ENCODE measurements at places on chromosomes 6 and 20.
A peak's percentile ranks its signal among the peaks of the same experiment; 100 is the strongest.

- DNase-seq: peak; percentile 36
Measured at GRCh38 chr20:25584905-25585704, at the start of gene NINL. NINL (minus strand) TSS chr20:25585531; CDS start chr20:25526587, 58,944 bp downstream.

- DNase-seq: no peak
Measured at GRCh38 chr20:62906209-62906608, 20.1 kb downstream of the DIDO1 start.

DNA sequence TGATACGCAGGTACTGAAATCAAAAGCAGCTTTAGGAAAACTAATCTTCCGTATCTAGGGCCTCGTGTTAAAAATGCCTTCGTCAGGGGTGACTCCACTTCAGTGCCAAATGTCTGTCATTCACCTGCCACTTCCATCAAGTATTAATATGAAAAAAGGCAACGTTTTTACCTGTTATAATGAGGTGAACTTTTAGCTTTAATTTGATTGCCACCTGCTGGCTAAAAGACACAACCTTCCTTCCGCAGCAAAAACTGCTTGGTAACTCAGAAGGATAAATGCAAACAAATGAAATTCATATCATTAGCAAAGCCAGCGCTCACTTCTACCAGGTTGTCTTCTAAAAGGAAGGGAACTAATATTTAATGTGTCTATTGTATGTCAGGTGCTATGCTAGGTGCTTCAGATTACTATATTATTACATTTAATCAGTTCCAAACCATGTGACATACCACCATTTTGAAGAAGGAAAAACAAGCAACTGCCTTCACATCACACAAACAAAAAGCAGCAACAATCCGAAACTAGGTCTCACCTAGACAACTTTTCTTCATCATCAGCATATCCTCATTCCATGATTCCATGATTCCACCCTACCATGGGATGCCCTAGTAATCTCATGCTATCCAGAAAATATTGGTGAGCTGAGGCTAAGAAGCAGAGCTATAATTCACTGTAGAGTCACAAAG is 20.6 kb upstream of the ARHGAP18 start:
- no peak for DNase-seq

GRCh38 chr6:3427687-3428085 is 29.2 kb downstream of the SLC22A23 start:
- DNase-seq: no peak

- no peak for DNase-seq
Measured at GRCh38 chr20:21302664-21303060, 469 bp upstream of the XRN2 start.

GRCh38 chr6:132247381-132248159 is 153.7 kb downstream of the MOXD1 start:
- DNase-seq: no peak

DNA sequence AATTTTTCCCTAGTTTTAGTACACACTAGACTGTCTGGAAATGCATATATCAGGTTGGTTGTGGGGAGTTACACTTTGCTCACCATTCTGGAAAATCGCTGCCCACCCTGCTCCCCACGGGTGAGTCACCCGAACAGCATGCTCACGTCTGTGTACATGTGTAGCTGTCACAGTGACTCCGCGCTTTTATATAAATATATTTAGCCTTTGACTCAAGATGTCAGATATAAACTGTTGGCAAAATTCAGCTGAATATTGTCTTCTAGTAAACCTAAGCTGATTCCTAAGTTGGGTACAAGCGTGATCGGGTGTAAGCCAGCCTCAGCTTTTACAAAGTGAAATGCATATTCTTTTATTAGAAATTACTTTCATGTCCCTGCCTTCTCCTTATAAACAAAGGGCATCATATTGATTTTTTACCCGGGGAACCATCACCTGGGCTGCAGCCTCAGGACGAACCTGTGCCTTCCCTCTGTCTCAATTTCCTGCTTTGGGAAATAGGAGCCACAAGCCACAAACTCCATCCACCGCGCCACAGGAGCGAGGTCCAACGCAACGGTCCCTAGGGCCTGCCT is 4.3 kb downstream of the SDCBP2 start:
- DNase-seq: no peak

DNA sequence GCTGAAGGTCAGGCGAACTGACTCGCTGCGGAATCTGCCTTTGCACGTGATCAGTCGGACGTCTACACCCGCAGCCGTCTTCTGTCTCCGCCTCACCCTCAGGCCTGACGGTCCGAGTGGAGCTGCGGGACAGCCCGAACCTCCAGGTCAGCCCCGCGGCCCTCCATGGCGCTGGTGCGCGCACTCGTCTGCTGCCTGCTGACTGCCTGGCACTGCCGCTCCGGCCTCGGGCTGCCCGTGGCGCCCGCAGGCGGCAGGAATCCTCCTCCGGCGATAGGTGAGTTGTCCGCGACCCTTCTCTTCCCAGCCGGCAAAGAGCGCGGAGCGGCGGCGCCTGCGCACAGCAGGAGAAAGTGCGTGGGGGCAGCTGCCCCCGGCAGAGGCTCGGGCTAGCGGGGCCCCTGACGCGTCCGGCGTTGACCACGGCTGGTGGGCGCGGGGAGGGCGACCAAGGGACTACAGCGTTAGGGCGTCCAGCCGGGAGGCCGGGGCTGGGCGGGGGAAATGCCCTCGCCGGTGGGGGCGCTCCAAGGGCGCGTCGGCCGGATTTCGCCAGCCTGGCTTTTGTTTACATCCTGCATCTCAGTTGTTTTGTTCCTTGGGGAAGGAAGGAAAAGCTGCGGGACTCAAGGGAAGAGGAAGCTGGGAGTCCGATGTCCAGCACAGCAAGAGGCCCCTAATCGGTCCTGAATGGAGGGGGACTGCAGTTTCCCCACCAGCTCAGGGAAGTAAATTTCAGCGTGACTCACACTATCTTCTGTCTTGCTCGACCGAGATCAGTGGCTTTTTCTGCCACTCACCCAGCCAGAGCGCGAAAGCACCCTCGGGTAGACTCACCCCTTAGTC is at the start of gene SMPDL3A:
Gene SMPDL3A (plus strand): TSS at position 77 of the 846 bp plus-strand sequence. CDS start 89 bp downstream, at position 166.
- DNase-seq: peak; percentile 3

GRCh38 chr6:35035481-35036030 is 105.6 kb downstream of the TCP11 start:
- DNase-seq: no peak

DNA sequence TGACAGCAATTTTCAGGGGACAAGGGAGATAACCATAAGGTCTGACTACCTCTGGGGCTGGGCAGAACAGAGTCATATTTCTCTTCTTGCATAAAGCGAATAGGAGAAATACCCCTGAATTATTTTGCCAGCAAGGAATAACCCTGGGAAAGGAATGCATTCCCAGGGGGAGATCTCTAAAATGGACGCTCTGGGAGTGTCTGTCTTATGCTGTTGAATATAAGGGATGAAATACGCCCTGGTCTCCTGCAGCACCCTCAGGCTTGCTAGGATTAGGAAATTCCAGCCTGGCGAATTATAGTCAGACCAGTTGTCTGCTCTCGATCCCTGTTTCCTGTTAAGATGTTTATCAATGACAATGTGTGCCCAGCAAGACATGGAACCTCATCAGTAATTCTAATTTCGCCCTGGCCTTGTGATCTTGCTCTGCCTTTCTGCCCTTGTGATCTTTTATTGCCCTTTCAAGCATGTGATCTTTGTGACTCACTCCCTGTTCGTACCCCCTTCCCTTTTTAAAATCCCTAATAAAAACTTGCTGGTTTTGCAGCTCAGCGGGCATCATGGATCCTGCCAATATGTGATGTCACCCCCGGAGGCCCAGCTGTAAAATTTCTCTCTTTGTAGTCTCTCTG is 221.6 kb upstream of the HS3ST5 start:
- DNase-seq: no peak

DNA sequence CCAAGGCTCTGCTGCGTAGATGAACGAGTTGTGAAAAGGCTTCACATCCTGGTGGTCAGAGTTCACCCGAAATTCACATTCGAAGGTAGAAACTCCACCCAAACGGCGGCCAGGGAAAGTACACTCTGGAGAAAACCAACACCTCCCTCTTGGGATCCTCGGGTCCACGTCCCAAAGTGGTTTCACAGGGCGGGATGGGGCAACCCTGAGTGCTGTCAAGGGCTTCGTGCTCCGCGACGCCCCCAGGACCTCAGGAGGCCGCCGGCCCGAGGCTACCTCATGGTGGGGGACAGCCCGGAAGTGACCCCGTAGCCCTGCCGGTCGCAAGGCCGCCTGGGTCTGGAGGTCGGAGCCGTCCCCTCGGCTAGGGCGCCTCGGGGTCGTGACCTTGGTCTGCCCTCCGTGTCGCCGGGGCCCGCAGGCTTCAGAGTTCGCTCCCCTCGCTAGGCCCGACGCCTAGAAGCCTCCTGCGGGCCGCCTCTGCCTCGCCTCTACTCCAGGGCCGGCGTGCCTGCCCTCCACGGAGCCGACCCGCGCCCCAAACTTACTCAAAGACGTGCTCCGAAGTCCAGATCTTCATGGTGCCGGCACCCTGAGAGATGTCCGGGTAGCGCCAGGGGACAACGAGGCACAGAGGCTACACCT is at the start of gene PRELID3B:
Gene PRELID3B (minus strand): TSS at position 636 of the 645 bp plus-strand sequence. CDS start 56 bp downstream, at position 580.
- DNase-seq: peak; percentile 37

- DNase-seq: no peak
Measured at GRCh38 chr6:168071620-168072019, 7.4 kb downstream of the FRMD1 start.

DNA sequence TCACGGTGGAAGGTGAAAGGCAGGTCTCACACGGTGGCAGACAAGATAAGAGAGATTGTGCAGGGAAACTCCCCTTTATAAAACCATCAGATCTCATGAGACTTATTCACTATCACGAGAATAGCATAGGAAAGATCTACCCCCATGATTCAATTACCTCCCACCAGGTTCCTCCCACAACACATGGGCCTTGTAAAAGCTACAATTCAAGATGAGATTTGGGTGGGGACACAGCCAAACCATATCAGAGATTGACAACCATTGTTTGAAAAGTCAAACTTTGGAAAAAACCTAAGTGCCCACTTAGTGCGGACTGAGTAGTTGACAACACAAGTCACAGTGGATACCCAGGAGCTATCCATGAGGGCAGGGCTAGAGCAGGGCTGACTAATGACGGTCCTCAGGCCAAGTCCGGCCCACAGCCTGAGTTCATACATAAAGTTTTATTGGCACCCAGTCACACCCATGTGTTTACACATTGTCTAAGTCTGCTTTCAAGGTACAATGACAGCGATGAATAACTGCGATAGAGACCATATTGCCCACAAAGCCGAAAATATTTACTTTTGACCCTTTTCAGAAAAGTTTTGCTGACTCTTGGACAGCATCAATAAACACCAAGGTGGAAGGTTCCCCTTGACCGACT is 33.8 kb upstream of the PMEPA1 start:
- no peak for DNase-seq

DNA sequence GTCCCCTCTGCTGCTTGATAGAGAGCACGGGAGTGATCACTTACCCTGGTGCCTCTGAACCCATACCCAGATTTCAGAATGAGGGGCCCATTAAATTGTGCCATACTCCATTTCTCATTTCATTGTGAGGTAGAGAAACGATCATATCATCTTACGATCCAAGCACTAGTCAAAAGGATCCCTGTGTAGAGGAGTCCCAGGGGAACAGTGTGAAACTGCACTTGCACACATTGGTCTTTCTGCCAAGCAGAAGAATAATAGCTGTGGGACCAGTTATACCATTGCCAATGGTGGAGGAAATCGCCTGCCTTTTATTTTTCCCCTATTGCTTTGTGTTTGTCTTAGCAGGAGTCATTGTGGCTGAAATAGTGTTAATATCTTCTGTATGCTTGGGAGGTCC is 161.9 kb downstream of the FARS2 start:
- no peak for DNase-seq

GRCh38 chr6:105359419-105360370 is 43.2 kb downstream of the PREP start:
- no peak for DNase-seq

GRCh38 chr6:161507375-161507774 is 233.5 kb upstream of the AGPAT4 start:
- DNase-seq: no peak

GRCh38 chr6:14108571-14109410 is 8.8 kb upstream of the CD83 start:
- DNase-seq: no peak

GRCh38 chr20:57698116-57698866 is 11.5 kb downstream of the PMEPA1 start:
- peak; percentile 32 for DNase-seq

DNA sequence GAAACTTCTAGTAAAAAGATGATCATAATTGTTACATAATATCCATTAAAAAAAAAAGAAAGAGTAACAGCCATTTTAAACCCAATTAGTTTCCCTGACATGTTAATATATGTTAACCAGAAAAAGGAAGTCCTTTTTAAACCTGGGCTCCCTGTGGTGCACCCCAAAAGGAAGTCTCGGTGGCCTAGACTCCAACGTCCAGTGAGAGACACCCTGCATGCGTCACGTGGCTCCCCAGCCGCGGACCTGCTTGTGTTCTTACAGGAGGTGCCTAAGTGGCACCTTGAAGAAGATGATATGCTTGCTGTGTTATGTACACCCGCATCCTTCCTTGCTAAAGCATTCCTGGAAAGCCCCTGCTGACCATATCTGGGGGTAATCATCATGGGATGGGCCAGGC is 50.1 kb downstream of the FOXC1 start:
- no peak for DNase-seq

GRCh38 chr6:145068577-145068976 is 666.7 kb downstream of the EPM2A start:
- no peak for DNase-seq

GRCh38 chr6:92587525-92587924 is 831.8 kb downstream of the EPHA7 start:
- DNase-seq: no peak

- no peak for DNase-seq
Measured at GRCh38 chr6:77036400-77036799, 426.9 kb downstream of the HTR1B start.

DNA sequence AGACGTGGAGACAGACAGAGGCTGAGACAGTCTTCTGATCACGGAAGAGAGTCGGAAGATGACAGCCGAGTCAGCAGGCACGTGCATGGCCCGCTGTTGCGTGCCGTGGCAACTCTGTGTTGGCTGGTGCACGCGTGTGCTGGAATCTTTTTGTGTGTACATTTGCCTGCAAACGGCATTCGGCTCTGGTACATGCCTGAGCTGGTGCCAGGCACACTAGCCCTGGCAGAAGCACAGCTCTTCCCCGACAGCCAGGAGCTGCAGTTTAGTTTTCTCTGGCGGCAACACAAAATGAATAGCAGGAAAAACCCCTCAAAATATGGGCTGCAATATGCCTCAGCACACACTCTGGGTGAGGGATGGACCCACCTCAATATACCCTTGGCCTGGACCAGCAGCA is 769 bp upstream of the PDYN start:
- DNase-seq: no peak

DNA sequence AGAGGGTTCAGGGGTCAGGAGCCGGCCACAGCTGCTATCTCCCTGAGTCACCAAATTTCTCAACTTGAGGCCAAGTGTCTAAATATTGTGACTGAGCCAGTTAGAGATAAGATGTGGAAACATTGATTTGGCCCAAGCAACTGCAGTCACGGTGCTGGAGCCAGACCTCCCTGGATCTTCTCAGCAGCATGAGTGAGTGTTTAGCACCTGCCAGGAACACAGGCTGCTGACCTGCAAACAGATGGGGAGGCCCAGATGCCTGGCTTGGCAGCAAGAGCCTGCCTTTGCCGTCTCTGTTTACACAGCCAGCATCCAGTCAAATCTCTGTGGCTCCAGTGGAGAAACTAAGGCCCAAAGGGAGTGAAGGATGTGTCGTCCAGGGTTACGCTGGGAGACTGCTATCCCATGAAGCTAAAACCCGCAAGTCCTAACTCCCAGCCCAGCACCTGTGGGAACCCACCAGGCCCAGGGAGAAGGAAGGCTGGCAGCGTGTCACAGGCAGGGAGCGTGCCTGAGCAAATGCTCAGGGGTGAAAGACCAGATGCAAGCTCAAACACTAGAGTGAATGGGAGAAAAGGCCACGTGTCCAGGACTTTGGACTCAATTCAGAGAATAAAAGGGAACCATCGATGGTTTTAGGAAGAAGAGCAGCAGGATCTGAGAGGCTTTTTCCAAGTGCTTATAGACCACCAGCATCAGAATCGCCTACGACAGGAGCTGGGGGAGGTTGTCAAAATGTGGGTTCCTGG is 15.9 kb upstream of the PTGIS start:
- DNase-seq: no peak
